NCI-H1417 treated with DMSO at 0.1 percent for 48 hours (cell line): ENCODE measurements at places on chromosomes 12 and 14.

- DNase-seq = no peak
Observed at GRCh38 chr12:51471111-51471864, 46.7 kb downstream of the SLC4A8 start.

DNA sequence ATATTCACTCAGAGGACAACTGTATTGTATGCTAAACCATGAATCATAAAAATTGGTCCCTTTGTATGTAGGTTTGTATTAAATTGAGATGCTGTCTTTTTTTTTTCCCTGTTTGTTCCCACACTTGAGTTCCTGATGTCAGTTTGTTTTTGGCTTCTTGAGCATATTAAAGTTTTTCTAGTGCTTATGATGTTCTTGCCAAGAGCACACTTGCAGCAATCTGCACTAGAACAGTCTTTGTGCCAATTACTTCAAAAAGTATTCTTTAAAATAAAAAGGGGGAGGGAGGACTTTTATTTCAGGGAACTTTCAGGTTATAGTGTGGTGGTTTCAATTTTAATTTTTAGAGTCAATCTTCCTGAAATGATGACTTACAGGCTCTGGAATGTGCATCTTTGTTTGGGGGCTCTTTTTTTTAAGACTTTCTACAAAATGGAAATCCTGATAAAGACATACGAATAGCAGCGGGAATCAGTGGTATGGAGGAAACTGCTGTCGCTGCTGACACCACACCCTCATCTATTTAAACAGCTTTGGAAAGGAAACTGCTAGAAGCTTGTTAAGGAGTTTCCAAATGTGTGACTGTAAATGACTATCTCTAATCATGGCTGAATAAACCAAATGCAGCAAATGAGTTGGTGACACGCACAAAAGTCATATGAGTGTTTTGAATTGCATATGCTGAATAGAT, 188.6 kb downstream of the EGLN3 start:
- no peak for DNase-seq

DNA sequence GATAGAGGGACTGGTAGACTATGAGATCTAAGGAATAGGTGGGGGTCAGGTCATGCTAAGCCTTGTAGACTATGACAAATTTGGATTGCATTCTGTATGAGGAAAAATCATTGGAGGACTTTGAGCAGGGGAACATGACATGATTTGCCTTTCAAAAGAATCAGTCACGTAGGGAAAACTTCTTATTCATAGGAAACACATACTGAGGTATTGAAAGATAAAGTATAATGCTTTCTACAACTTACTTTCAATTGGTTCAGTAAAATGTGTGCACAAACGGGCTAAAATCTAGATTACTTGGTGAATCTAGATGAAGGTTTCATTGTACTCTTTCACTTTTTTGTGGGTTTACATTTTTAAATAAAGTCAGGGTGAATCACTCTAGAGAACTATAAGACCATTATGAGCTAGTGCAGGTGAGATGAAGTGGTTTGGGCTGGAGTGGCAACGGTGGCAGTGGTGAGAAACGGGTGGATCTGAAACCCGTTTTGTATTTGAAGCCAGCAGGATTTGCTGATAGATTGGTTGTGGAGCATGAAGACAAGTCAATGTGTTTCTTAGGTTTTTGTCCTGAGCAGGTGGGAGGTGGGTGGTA, 6.7 kb downstream of the BBS10 start:
- no peak for DNase-seq

DNA sequence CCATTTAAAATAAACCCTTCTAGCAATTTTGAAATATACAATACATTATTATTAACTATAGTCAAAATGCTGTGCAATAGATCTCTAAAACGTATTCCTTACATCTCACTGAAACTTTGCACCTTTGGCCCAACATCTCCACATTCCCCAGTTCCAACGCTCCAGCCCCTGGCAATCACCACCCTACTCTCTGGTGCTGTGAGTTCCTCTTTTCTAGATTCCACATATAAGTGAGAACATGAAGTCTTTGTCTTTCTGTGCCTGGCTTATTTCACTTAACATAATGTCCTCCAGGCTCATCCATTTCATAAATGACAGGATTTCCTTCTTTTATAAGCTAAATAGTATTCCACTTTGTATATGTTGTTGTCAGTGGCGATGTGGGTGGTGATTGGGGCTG, 194.7 kb upstream of the RTL1 start:
- no peak for DNase-seq

GRCh38 chr14:95380350-95381042, 60.8 kb upstream of the CLMN start:
- no peak for DNase-seq

- no peak for DNase-seq
Observed at GRCh38 chr12:78887444-78887843, 22.9 kb downstream of the SYT1 start.

DNA sequence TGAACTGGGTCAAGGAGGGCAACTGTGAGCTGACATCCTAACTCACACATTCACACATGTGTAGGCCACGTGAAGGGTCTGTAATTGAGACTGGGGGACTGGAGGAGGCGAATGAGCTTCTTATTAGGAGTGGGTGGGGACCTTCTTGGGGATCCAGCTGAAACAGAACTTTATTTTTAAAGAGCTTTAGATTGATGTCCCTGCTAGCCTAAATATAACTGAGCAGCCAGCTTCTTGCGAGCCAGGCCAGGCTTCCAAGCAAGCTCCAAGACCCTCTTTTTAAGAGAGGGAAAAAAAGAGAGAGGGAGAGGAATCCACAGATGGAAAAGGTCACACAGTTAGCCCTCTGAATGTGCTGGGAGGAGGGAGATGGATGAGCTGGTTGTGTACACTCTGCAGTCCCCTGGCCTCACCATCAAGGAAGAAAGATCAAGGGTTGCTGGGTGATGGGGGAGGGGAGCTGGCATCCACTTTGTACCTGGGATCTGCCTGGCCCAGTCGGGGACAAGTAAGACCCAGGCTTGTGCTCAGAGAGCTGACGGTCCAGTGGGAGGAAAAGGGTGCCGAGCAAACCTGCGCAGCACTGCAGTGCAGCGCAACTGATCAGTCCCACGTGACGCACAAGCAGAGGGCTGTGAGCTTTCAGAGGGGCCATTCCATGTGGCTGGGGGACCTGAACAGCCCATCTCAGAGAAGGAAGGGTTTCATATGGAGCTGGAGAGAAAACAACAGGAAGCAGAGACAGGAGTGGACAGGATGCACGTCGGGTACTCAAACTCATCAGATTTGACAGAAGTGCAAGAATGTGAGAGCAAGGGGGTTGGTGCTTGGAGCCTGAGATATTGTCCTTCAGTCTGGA, 154.5 kb downstream of the ZFP36L1 start:
- DNase-seq = no peak

- no peak for DNase-seq
Observed at GRCh38 chr14:58873228-58873953, 235.6 kb downstream of the DACT1 start.

GRCh38 chr12:132492522-132492921, 2.6 kb downstream of the FBRSL1 start:
- no peak for DNase-seq

DNA sequence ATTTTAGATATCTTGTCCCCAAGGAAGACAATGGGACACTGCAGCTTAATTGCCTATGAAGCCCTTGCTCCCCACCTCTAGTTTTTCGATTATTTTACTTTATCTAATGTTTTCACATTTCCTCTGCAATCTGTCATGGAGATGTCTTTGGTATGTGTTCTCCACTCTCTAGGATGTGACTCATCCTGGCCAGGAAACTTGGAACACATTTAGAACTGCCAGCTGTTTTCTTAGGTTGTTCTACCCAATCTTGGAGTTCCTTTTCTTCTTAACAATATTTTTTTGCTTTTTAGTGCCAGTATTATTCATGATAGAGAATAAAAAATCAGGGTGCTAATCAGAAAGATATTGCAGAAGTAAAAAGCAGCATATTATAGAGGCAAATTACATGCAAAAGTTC, 101.7 kb upstream of the CLEC14A start:
- no peak for DNase-seq
